T follicular helper cell (primary cell): ENCODE measurements at places on chromosomes 5 and 9.

DNA sequence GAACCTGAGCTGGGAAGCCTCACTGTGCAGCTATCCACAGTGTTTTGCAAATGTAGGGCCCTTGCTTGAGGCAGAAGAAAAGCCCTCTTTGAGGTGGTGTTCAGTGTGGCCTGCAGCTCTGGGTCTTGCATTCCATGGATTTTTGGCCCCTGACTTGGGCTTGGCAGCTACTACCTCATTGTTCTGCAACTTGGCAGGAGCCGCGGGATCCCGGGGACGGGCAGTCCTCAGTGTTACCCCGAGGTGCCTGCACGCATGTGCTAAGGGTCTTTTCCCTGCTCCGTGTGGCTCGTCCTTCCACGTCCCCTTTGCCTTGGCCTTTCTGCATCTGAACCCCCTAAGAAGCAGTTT is 39.8 kb downstream of the NEK6 start:
- DNase-seq: no peak

DNA sequence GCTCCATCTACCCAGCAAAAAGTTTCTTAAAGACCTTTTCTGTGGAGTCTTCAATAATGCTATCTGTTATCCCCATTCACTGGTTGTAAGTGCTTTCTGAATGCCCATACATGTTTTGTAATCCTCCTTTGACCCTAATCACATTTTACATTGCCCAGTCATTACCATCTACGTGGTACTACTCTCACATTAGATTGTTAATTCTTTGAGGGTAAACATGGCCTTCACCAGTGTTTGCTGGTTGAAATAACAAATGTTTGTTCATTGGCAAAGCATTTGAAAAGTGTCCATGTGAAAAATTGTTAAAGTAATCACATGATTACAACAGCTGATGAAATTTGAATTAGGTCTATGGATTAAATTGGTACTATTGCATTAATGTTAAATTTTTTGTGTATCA is 31.8 kb downstream of the MEGF10 start:
- DNase-seq: no peak

- no peak for DNase-seq
Measured at GRCh38 chr9:79689576-79689975, 117.8 kb downstream of the TLE4 start.

GRCh38 chr9:133956520-133957076 is 35.5 kb downstream of the VAV2 start:
- no peak for DNase-seq

GRCh38 chr5:55535199-55535905 is 588 bp upstream of the PLPP1 start:
- DNase-seq: no peak

DNA sequence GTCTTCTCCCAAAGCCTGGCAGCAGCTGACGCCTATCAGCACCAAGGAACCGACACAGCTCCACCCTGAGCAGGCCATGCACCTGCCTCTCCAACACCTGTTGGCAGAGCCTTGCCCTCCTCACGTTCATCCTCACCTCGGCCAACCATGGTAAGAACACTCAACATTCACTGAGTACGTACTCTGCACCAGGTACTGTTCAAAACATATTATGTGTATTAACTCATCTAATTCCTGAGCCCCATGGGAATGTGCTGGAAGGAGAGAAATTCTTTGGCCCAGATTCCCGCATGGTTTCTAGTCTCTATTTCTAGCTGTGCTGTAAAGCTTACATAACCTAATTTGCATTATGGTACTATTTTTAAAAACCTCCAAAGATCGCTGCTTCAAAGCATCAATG is 86.1 kb downstream of the GPR21 start:
- DNase-seq: no peak

- no peak for DNase-seq
Measured at GRCh38 chr5:78419396-78419795, 59.0 kb downstream of the SCAMP1 start.

DNA sequence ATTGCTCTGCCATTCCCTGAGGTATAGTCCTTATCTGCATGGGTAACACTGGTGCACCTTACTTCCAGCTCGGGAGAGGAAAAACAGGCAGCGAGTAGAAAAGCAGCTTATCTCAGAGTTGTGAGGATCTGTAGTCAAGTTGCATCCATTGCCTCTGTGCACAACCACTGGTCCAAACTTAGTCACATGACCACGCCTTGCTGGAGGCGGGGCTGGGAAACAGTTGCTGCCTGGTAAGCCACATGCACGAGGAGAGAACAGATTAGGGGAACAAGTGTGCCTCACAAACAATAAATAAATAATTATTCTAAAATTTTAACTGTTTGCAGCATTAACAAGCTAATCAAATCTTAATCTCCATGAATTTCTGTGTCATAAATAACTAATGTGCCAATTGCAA is 18.6 kb downstream of the ZNF622 start:
- DNase-seq: no peak

DNA sequence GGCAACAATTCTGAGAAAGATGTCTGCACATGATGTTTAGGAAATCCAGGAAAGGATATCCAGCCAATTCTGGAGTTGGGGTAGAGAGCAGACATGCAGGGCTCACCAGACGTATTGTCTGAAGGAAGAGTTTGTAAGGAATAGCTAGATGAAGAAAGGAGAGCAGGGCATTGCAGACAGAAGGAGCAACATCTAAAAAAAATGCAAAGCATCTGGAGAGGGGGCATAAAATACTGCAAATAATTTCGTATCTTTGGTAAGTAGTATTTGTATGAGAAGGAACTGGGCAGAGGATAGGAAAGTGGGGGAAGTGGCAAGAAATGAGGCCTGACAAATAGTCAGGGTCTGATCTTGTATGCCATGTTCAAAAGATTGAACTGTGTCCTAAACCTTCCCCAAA is 74.8 kb downstream of the MACIR start:
- no peak for DNase-seq

- no peak for DNase-seq
Measured at GRCh38 chr5:55800924-55801323, 50.2 kb upstream of the IL31RA start.

- no peak for DNase-seq
Measured at GRCh38 chr5:31918739-31919138, 255.4 kb downstream of the GOLPH3 start.

DNA sequence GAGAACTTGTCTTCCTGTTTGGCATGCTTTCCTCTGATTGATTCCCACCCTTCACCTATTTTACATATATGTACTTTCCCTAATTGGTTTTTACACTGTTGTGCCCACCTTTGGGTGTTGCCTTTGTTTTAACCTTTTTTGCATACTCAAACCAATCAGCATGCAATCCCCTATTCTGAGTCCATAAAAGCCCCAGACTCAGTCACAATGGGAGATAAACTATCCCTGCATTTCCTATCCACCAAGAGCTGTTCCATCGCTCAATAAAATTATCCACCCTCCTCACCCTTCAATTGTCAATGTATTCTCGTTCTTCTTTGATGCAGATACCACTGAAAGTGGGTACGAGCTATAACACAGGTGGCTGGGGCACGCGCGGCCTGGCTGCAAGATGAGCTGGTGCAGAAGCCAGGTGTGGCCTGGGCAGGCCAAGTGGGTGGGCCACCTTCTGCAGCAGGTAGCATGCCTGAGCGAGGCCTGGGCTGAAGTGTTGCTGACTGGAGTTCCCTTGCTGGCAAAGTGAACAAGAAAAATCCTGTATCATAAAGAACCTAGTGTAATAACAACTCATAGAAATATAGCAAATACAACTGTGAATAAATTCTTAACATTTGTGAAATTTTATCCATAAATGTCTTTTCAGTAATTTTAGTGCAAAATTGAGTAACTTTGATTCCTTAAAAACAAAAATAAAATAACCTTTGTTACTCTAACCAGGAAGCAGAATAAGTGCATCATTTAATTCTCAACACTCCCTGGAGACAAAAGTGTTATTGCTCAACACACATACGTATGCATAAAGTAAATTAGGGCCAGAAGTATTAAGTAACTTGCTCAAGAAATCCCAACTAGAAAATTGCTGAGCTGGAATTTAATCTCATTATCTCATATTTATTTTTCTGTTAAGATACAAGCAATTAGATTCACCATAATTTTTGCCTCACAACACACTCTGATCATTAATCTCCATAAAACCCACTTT is 685.3 kb upstream of the EDIL3 start:
- DNase-seq: no peak

- DNase-seq: no peak
Measured at GRCh38 chr9:94920420-94921091, 194.1 kb downstream of the AOPEP start.

GRCh38 chr5:103942587-103943186 is 380.1 kb upstream of the NUDT12 start:
- DNase-seq: no peak

- no peak for DNase-seq
Measured at GRCh38 chr9:136204145-136204805, 653 bp downstream of the LHX3 start.

DNA sequence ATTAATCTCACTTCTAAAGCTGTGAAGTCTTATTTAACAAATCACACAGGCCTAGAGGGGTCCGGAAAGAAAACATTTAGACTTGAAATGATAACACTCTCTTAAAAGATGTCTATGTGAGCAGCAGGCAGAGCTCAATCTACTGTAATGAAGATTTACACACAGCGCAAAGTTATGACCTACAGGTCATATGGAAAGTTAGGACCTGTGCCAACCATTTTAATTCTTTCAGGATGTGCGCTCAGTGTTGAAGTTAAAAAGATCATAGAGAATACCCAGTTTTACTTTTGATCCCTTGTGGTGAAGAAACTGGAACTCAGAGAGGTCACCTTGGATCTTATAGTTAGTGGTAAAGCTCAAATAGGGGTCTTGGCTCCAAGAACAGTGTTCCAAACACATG is 3.1 kb upstream of the CREBRF start:
- DNase-seq: no peak

GRCh38 chr5:44603496-44604272 is 205.1 kb upstream of the MRPS30 start:
- no peak for DNase-seq

DNA sequence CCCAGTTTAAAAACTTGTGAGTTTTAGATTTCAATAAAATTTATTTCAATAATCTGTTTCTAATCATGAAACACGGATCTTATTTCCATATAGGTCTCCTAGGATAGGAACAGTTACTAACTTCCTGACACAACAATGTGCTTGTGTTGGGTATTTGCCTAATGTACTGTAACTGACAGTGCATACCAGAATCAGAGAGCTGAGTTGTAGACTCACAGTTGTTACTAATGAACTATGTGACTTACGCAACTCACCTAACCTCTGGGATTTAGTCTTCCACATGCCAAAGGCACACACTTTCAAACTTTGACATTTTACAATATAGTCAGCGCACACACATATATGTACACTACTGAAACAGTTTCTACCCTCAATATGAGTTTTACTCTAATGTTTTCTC is 77.7 kb downstream of the HOMER1 start:
- no peak for DNase-seq

GRCh38 chr5:52783226-52783959 is 4.3 kb upstream of the ITGA1 start:
- DNase-seq: no peak

DNA sequence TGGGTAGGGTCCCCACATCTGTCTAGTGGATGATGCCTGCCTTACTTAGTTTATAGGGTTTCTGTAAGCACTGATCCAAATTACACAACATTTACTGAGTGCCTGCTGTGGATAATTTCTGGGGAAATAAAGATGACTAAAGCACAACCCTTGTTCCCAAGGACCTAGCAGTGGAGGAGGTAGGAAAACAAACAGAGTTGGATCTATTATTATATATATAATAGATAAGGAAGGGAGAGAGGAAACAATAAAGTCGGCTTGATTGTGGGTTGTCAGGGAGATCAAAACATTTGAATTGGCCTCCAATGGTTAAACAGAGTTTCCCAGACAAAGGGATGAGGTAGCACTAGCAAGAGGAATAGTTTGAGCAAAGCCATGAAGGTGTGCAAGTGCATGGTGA is 14.0 kb downstream of the IL33 start:
- no peak for DNase-seq

DNA sequence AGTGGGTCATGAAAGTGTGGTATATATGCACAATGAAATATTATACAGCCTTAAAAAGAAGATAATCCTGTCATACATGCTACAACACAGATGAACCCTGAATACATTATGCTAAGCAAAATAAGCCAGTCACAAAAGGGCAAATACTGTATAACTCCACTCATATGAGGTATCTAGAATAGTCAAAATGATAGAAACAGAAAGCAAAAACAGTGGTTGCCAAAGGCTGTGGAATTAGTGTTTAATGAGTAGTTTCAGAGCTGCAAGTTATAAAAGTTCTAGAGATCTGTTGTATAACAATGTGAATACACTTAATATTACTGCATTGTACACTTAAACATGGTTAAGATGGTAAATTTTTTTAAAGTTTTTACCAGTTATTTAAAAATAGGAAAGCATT is 135.0 kb downstream of the OXCT1 start:
- no peak for DNase-seq

GRCh38 chr5:107253246-107253645 is 417.5 kb downstream of the EFNA5 start:
- DNase-seq: no peak

DNA sequence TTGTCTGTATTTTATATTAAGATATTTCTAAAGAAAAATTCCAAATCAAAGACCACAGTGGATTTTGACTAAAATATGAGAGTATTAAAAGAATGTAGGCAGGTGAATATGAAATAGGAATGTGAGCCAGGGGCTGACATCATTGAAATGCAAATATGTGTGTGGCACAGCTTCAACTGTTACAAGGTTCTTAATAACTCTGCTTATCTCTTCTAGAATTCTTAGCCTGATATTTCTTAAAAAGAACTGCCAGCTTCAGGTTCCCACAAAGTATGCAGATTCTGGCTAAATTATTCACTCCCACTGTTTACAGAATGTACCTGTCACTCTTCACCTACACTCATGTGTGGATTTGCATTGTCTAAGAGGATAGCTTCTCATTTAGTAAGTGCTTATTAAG is 274.4 kb downstream of the DIRAS2 start:
- no peak for DNase-seq

GRCh38 chr5:74192606-74193299 is 447.8 kb downstream of the ENC1 start:
- DNase-seq: no peak

DNA sequence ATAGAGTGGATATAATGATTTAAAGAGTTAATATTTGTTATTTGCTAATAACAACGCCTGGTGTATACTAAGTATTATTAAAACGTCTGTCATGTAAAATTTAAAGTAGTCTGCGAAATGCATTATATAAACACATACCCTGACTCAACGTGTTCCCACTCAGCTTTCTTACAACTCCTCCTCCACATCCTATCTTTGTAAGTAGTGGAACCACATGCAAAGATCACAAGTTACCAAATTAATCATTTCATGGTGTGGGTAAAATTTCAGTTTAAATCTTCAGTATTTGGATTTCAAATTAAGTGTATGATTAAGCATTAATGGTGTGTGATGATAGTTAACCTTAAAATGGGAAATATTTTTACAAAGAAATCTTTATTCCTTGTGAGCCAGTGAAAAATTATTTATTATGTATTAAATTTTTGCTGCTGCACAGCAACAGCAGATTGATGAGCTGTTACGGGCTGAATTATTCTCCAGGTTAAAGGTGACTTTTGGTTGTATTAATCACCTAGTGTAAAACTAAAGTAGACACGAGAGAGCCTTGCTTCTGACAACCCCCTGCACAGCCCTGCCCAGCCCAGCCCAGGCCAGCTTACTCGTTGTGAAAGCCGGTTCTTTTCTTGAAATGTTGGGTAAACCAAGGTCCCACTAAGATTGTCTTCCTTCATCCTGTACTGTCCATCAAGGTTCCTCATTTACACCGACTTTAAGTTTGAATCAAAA is 373.5 kb downstream of the DTWD2 start:
- DNase-seq: no peak

- no peak for DNase-seq
Measured at GRCh38 chr5:115875447-115875846, 33.7 kb downstream of the AP3S1 start.
